ENCODE measurements at places on chromosomes 7 and 10.
A peak's percentile ranks its signal among the peaks of the same experiment; 100 is the strongest.

DNA sequence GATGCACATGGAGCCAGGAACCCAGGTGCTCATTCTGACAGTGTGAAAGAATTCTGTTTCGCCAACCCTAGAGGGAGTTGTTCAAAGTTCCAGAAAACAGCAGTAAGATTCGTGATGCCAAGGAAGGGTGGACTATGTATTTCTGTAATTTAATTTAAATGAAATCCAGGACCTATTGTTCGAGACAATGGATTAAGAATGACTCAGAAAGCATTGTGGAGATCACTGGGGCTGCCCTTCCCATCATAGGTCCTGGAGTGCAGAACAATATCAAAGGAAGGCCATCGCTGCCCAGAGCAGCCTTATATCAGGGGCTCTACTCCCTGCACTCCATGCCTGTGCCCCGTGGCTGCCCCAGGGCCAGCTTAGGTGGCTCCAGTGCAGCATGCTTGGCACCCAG, 32.1 kb upstream of the CALD1 start:
- DNase-seq, result no peak

DNA sequence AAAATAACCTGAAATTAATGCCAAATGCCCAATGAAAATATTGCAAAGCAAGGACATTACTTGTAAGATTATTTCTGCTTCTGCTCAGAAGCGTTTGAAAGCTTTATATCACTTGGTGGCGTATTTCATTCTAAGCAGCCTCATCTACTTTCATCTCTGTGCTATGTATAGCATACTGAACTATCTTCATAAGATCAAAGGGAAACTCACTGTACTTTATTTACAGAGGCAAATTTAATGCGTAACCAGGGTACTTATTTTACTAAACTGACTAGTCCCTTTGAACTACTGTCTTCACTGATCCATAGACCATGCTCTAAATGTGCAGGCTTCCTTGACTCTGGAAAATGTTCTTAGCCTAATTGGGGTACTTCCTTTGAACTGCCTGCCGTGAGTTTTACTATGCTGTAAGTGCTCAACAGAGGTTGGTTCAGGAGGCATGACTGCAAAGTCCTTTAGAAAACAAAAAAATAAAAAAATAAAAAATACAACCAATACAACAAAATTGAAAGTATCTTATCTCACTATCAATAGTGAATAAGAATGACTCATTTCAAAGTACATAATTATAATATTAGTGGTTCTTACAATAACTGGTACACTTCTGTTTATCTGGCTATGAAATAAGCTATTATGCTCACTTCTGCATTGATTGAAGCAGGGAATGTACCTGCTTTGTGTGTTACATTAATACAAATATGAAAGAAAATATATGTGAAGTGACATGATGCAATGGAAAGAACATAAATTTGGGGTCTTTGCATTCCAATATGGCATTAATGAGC, 41.0 kb upstream of the TSPAN12 start:
- DNase-seq, result no peak

DNA sequence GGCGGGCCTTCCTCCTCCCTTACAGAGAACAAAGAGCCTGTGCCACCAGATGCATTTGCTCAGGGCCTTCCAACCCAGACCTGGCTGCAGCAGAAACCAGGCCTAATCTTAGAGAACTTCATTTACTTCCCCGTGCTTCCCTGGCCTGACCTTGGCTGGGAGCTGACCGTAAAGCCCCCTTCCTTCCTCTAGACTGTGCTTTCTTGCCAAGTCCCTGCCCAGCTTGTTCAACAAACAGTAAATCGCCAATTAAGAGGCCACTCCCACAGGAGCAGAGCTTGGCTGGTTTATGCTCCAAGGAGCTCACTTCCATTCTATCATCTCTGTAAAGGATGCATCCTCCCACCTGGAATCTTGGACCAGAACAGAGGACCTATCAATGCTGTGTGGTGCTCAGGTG, 110.9 kb downstream of the COL13A1 start:
- DNase-seq, result no peak

DNA sequence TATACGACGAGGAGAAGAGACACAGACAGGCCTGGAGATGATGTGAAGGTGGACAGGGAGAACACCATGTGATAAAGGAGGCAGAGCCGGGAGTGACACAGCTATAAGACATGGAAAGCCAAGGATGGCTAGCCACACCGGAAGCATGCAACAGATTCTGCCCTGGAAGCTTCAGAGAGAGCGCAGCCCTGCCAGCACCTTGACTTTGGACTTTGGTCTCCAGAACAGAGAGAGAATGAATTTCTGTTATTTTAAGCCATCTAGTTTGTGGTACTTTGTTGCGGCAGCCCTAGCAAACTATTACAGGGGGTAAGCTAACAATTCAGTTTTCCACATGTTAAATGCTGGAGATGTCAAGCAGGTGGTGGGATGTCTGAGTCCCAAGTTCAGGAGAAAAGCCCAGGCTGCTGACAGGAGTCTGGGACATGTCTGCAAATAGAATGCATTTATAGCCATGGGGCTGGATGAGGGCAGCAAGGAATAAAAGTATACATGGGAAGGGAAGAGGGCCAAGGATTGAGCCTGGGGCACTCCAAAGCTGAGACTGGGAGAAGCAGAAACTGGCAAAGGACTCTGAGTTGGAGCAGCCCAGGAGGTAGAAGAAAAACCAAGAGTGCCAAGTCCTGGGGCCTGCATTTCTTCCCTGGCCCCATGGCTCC, 65.1 kb downstream of the ATXN7L1 start:
- no peak for DNase-seq

GRCh38 chr7:106222545-106222944, 62.2 kb downstream of the NAMPT start:
- DNase-seq, result no peak

DNA sequence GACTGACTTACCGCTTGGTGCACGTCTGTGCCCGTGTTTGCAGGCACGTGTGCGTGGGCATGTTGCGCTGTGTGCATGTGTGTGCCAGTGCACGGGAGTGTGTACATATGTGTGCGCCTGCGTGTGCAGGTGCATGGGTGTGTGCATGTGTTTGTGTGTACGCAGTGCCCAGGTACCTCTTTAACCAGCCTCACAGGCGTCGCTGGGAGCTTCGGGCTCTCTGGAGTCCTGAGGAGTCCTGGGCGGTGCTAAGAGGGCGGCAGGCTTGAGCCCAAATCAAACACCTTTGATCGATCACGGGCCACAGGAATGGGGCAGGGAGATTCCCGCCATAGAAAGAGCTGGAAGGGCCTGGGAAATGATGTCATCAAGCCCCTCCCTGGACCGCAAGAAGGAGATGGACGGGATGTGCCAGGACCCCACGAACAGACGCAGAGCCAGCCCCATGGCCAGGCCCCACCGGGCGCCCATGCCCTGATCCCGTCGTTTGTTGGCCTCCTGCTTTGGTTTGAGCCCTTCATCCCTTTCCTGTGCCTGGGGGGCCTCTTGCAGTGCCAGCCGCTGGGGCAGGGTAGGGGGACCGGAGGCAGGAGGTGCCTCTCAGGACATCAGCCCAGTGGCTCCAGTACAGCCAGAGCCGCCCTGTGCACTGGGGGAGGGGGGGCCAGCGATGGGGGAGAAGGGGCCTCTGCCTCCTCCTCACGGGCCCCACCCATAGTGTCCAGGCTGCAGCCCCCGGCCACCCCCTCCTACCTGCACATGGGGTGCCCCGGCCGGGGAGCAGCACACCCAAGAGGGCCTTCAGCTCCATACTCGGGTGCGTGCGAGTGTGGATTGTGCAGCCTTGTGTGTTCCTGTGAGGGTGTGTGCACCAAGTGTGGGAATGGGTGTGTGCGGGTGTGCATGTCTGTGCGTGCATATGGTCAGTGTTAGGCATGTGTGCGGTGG, 5.8 kb downstream of the KNDC1 start:
- no peak for DNase-seq

DNA sequence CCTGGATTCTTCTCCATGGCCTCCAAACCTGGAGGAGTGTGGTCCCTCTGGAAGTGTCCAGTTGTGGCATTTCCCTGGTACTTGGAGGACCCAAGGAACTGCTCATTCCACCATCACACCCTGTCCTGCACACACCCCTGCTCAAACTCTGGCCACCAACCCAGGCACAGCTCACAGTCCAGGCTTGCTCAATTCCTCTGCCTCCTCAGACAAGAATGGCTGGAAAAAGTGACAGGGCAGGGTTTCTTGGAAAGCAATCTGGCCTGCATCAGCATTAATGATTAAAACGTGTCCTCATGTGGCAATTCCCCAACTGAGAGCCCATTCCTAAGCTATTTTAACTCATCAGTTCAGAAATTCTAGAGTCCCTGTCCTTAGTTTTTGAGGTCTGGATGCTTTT, 17.2 kb upstream of the TPST1 start:
- peak; percentile 47 for DNase-seq

DNA sequence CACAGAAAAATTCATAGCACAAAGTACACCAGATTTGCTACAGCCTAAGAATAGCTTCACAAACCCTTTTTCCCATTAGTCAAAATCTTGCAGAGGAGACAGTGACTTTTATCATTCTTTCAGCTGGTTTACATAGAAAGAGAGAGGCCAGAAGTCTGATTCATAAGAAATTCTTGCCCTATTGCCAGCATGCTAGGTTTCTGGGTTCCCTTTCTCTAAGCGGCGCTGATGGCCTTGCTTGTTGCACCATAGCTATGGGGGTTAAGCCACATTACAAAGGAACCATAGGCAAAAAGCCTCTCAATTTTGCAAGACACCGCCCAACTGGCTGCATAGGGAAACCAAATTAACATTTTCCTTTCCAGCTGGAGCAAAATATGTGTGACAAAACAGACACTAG, 87.4 kb downstream of the ZNF467 start:
- peak; percentile 89 for DNase-seq

DNA sequence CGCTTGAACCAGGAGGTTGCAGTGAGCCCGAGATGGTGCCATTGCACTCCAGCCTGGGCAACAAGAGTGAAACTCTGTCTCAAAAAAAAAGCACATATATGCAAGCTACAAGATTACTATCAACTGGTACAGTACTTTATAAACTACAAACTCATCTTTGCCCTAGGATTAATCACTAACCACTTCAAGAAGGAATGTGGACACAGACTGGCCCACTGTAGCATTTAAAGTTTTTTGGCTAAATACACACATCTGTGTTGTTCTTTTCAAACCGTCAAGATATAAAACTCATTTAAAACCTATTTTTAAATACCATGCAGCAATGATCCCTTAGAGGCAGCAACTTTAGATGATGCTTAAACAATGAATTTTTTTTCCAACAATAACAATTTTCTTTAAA, 205.4 kb downstream of the IMMP2L start:
- no peak for DNase-seq

- peak; percentile 14 for DNase-seq
Measured at GRCh38 chr7:155674556-155674955, 30.1 kb downstream of the RBM33 start.

Data from iris pigment epithelial cell (primary cell).